Naive B cell (primary cell): ENCODE measurements at places on chromosomes 5 and 9.
A peak's percentile ranks its signal among the peaks of the same experiment; 100 is the strongest.

DNA sequence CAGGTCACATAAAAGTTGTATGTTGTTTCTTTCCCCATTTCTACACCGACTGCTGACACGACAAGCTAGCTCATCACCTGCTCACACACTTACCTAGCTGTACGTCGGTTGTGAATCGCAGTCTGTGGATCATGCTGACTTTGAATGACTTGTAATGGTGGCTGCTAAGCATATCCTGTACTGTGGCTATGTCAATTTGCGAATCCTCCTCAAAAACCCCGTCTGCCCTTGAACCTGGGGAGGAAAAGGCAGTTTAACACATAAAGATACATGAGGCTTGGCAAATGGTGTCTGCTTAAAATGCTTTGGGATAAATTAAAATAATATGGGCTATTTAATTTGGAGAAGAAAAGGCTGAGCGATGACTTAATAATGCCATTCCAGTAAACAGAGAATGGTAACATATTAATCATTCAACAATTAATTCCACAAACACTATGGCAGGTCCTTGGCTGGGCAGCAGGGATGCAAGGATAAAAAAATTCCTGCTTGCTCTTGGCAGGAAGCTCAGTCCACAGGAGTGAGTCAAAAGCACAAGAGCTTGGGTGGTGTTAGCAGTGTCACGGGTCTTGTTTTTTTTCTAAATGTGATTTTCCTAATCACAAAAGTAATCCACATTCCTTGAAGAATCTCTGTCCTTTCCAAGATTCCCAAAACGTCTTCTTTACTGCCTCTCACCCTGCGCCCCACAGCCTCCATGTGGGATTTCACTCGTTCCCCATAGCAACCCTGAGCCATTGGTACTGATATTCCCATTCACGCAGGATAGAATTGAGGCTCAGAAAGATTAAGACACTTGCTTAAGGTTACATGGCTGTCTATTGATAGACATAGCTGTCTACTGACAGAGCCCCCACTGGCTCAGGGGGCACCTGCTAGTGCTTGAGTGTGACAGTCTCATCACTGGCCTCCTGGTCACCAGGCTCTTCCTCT lies 222.4 kb downstream of the MAPKAP1 start:
- DNase-seq: no peak

GRCh38 chr5:163790497-163790896 lies 285.1 kb downstream of the MAT2B start:
- DNase-seq: no peak

- DNase-seq: peak; percentile 85
These were observed 13.8 kb downstream of the CD74 start for GRCh38 chr5:150398722-150399523.

- no peak for DNase-seq
These were observed 30.9 kb upstream of the CDK20 start for GRCh38 chr9:88005240-88005639.

- no peak for DNase-seq
These were observed 132.6 kb upstream of the IRX4 start for GRCh38 chr5:2015124-2015848.

DNA sequence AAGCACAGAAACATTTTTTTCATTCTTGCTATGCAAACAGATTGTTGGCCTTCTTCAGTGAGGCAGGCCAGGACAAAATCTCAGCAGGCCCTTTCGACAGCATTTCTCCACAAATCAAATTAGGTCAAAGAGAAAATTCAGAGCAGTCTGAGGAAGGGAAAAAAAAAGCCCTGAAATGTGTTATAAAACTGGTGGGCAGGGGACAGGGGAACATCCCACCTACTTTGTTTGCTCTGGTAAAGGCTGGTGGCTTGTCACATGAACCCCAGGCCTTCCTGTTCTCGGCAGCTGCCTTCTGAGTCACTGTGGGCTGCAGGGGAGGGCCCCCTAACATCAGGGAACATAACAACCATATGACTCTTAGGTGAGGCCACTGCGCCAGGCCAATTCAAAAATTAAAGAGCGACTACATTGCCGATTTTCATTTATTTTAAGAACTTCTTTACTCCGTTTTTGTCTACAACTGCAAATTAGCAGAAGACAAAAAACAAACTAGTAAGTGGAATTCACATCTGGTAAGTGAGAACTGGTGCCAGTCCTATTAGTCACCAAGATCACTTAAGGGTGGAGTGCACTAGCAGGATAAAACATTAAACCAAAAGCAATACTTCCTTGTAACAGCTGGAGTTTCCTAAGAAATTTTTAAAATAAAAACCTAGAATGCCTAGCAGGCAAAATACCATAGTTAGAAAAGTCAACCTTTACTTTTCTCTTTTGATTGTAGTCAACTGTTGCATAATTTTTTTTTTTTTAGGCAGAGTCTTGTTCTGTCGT lies 46.2 kb upstream of the DENND4C start:
- DNase-seq: peak; percentile 31

- no peak for DNase-seq
These were observed 576.7 kb upstream of the ZNF462 start for GRCh38 chr9:106286249-106286648.

- no peak for DNase-seq
These were observed 5.5 kb upstream of the NINJ1 start for GRCh38 chr9:93139365-93140182.

GRCh38 chr5:17005107-17005828 lies 69.2 kb upstream of the MYO10 start:
- DNase-seq: no peak

DNA sequence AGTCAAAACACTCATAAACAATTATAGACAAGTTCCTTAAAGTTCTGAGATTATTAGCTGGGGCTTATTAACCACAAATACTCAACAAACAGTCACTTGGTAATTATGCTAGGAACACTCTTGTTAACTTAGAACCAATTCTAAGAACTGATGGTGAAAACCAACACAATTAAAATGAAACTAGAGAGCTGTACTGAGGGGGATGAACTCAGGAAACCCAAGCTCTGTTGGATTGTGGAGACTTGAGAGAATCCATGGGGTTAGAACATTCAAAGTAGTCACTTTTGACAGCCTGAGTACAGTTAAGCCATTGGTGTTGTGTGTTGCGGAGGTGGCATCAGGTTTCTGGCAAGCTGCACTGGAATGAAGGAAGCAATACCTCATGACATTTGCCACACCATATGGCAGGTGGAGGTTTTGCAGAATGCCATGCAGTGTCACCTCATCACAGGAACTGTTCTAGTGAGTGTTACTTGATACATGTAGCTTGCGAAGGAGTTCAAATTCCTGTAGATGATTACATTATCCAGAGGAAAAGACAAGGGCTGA lies 480.9 kb upstream of the CD180 start:
- no peak for DNase-seq

- no peak for DNase-seq
These were observed 447.8 kb downstream of the MED10 start for GRCh38 chr5:5930561-5930960.

GRCh38 chr5:109711673-109712072 lies 21.9 kb downstream of the MAN2A1 start:
- DNase-seq: no peak

DNA sequence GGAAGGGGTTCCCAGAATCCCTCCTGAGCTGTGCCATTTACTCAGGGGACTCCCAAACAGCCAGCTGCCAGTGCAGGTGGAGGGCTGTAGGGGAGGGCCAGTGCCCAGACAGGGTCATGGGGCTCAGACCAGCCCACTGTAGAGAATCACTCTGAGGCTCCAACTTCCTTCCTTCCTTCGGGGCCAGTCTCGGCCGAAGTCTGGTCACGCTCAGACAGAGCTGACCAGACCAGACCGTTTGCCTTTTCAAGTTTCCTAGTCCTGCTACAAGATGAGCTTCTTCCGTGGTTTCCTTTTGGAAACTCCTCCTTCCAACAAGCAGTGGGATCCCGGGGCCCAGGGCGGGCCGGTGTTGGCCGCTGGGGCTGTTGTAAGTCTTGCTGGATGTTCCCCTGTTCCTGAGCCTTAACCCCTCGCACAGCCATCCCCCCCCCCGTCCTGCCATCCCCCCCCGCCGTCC lies 52.6 kb downstream of the SAR1B start:
- no peak for DNase-seq

DNA sequence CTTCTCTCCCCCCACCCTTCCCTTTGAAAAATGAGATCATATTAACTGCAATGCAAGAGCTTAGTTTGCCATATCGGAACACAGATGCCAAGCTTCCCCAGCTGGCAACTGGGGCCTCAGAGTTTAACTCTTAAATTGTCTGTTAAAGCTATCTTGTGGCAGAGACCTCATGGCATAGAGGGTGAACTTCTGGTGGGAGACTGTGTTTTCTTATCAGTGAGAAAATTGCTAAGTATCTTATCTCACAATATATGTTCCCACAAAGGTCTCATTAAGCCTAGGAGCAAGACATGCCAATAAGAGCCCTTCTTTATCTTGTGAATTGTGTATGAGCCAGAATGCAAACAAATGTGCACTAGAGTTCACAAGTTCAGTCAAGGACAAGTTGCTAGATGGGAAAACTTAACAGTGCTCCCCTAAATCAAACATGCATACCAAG lies 12.3 kb downstream of the NFIB start:
- DNase-seq: no peak

DNA sequence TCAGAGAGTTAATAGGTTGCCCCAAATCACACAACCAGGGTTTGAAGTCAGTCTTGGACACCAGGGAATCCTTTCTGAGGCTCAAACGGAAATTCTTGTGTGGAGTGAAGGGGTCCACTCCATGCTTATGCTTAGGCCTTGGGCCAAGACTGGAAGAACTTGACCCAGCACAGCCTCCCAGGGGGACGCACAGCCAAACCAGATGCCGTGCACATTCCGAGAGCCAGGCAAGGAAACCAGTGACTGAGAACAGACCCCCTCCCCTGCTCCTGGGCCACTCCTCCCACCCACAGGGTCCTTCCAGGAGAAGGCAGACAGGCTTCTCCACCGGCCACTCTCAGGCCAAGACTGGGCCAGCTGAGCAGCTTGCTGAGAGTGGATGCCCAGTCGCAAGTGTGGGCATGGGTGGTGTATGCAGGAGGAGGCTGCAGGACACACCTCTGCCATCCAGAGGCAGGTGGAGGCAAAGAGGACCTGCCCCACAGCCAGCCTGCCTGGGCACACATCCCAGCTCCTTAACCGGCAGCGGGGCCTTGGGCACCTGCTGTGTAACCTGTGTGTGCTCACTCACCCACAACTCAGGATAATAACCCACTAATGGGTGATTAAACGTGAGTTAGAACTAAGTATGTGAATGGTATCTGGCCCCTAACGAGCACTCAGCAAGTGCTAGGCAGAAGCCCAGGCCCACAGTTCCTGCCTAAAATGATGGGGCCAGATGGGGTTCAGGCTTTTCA lies 38.0 kb downstream of the NIPAL4 start:
- no peak for DNase-seq

DNA sequence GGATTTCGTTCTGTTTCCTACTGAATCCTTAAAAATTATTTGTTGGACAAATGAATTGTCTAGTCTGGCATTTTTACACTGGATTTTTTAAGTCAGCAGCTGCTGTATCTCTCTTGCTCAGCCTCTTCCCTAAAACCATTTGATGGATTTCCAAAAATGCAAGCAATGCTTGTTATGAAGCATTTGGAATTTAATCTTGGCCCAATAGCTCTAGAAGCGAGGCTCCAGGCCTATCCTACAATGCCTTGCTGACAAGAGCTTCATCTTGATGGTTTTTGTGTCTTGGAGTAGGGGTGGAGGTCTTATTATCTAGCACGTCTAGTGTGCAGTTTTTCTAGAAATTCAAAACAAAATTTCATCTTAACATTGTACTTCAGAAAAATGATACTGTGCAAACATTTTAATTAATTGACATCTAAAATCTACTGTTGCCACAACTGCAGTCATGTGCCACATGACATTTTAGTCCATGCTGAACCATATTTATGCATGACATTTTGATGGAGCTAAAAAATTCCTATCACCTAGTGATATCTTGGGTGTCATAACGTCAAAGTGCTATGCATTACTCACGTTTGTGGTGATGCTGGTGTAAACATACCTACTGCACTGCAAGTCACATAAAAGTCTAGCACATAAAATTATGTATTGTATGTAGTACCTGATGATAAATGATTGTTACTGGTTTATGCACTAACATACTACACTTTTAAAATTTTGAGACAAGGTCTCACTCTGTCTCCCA lies 5.9 kb upstream of the RAD23B start:
- no peak for DNase-seq

GRCh38 chr9:99486684-99487083 lies 264.6 kb downstream of the SEC61B start:
- DNase-seq: no peak

- peak; percentile 52 for DNase-seq
These were observed 43.4 kb upstream of the N4BP3 start for GRCh38 chr5:178069909-178070308.

DNA sequence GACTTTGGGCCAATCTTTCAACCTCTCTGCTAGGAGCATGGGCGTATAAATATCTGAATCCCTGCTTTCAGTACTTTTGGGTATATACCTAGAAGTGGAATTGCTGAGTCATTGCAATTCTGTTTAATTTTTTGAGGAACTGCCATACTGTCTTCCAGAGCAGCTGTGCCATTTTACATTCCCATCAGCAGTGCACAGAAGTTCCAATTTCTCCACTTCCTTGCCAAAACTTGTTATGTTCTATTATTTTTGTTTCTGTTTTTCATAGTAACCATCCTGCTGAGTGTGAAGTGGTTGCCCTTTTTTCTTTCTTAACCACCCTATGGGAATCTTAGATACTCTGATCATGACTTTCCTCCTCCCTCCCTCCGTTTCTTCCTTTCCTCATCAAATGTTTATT lies 11.1 kb upstream of the CCIN start:
- no peak for DNase-seq

- DNase-seq: no peak
These were observed 63.1 kb downstream of the TMOD1 start for GRCh38 chr9:97564291-97565175.

DNA sequence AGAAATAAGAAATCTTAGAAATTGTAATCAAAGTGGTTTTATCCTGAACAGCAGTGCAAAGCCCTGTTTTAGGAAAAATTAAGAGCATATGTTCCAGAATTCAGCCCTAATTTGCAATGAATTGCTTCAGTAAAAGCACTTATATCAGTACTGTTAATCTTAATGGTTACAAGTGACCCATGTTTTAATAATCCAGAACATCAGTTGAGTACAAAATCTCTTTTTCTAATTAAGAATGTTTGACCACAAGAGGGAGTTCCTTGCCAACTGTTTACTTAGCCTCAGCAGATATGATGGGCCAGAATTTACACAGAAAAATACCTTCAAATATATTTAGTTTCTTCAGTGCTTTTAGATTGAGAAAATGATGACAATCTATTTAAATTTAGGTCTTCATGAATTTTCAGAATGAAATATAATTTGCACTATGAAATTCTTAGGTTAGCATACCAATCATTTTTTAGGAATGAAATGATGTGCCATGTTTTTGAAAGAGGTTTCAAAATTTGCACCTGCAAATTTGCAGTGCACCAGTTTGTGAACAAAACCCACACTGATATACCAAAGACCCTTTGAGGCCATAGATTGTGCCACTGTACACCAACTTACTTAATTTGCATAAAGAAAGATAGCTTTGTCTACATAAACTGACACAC lies 926.3 kb upstream of the ARRDC3 start:
- DNase-seq: no peak

GRCh38 chr9:132632413-132633129 lies 37.2 kb downstream of the DDX31 start:
- no peak for DNase-seq

GRCh38 chr5:35771300-35771699 lies 85.4 kb upstream of the IL7R start:
- no peak for DNase-seq
